K562 (cell line): ENCODE measurements at places on chromosomes 5 and 9.

DNA sequence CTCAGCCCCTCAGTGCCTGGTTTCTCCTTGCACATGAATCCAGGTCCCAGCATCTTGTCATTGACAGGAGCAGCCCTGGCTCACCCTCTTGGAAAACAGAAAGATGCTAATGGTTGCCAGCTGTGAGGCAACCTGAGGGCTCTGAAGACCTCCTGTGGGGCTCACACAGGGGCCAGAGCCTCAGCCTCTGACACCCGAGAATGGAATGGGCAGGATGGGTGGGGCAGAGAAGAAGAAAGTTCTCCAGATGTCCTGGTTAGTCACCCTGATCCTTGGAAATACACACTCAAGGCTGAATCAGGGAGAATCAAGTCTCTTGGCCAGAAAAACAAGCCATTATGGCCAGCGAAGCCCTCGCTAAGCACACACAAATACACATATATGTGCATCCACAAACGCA is 32.3 kb upstream of the SPATA31E1 start:
- no peak for DNase-seq

GRCh38 chr5:94522117-94522516 is 96.3 kb downstream of the KIAA0825 start:
- no peak for DNase-seq

DNA sequence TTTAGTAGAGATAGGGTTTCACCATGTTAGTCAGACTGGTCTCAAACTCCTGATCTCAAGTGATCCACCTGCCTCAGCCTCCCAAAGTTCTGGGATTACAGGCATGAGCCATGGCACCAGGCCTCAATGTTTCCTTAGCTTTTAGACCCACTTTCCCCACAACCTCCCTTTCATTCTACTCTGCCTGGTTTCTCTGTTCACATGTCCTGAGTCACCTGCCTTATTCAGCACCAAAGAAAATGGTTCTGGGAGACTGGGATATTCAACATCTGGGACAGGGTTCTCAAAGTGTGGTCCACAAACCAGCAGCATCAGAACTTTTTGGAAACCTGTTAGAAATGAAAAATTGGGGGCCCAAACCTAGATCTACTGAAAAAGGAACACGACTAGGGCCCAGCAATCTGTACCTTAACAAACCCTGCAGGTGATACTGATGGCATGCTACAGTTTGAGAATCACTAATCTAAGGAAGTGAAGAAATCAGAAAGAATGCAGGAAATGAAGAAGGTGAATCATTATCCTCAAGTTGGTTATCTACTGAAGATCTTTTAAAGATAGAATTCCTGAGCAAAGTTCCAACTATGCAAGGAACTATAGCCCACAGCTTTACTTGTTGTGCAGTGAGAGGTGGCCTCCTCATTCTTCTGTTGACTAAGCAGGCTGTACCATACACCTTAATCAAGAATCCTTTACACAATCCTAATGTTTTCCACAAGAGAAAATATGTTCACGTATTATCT is 51.8 kb upstream of the CTNNAL1 start:
- DNase-seq, result no peak

- DNase-seq, result no peak
Measured at GRCh38 chr5:141565826-141566570, 52.8 kb downstream of the DIAPH1 start.

GRCh38 chr5:170293273-170293672 is 4.3 kb downstream of the LCP2 start:
- no peak for DNase-seq

- no peak for DNase-seq
Measured at GRCh38 chr9:122222791-122223190, 6.0 kb downstream of the LHX6 start.

DNA sequence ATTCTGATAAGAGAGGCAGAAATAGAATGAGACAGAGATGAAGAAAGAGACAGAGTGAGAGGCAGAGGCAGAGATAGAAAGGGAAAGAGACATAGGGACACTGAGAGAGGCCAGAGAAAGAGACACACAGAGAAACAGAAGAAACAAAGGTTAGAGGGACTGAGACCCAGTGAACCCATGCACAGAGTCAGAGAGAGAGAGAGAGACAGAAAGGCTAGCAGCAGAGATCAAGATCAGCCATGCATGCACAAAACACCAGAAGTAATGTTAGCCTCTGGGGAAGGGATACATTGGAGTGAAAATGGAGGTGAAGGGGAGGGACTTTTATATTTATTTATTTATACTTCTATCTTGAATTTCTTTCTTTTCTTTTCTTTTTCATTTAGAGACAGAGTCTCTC is 14.1 kb upstream of the SPARC start:
- DNase-seq, result no peak

DNA sequence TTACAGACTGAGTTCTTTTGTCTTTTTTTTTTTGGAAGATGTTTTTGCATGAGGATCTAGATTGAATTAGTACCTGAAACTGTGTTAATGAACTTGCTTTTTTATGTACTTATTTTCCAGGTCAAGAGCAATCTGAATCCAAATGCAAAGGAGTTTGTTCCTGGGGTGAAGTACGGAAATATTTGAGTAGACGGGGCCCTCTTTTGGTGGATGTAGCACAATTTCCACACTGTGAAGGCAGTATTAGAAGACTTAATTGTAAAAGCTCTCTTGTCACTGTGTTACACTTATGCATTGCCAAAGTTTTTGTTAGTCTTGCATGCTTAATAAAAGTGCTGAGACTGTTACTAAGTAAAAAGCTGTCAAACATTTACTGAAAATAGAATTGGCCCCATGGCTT is 14.5 kb downstream of the SLC23A1 start:
- DNase-seq, result no peak

GRCh38 chr5:134837530-134838181 is 8.1 kb upstream of the C5orf24 start:
- DNase-seq, result no peak

GRCh38 chr9:134837529-134837928 is 43.1 kb upstream of the FCN2 start:
- DNase-seq, result no peak

GRCh38 chr9:98430535-98431292 is 175.3 kb upstream of the TBC1D2 start:
- no peak for DNase-seq

- DNase-seq, result no peak
Measured at GRCh38 chr9:84789463-84789830, 119.9 kb downstream of the NTRK2 start.

DNA sequence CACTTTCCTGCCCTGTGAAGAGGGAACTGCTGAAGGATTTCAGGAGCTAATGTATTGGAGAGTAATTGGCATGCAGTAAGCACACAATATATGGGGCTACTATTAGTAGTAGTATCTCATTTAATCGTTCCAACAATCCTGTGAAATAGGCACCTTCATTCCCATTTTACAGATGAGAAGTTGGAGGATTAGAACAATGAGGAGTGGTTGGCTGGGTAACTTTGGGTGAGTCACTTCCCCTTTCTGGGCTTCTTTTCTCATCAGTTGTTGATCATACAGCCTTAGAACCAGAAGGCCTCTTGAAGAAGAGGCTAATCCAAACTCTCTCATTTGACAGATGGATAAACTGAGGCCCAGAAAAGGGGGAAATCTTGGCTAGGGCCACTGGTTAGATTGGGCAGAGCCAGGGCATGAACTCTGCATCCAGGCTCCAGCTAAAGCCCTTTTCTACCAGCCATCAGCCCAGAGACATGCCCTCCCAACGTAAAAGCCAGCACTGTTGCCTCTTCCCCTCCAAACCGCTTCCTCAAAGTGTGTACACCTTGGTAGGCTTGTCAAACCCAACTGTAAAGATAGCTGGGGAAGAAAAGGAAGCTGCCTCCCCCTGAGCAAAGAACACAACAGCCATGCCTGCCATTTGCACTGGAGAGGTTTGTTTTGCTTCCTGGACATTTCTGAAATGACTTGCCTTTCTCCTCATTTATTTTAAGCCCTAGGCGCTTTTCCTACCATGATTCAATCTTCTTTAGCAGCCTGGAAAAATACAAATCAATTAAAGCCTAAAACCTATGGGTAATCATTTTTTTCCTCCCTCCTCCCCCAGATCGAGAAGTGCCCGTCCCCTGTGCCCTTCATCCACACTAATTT is 992 bp downstream of the SPACA9 start:
- no peak for DNase-seq

DNA sequence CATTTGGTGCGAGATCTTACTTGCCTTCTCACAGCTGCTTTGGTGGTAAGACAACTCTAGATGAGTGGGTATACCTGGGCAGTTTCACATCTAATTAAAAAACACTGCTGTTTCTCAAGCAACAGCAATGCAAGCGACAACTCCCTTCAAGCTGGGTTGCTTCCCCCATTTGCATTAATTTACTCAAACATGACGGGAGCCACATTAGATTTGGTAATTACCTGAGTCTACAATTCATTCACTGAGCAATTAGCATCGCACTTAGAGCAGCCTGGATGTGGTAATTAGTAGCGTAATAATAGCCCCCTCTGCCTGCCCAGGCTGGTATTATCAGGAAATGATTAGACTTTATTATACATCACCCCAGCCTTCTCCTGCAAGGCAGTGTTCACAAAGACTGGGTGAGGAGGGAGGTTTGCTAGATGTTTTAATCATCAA is 73.4 kb downstream of the FBXO38 start:
- peak; percentile 16 for DNase-seq

GRCh38 chr9:72355153-72355552 is 9.9 kb downstream of the ZFAND5 start:
- no peak for DNase-seq

DNA sequence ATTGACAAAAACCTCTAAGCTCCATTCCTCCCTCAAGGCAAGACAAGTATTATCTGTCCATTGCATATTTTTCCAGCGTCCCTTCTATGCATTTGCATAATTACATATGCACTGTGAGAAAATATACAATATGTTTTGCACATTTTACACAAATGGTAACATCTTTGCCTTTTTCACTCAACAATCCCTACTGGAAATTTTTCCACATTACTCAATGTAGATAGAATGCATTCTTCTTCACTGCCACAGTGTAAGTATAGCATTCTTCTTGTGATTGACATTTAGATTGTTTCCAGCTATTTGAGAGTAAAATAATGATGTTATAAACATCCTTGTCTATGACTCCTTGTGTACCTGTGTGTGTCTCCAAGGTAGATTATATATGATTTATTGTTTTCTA is 205.0 kb downstream of the SLIT3 start:
- DNase-seq, result no peak

GRCh38 chr9:12659220-12659619 is 34.0 kb upstream of the TYRP1 start:
- DNase-seq, result no peak

DNA sequence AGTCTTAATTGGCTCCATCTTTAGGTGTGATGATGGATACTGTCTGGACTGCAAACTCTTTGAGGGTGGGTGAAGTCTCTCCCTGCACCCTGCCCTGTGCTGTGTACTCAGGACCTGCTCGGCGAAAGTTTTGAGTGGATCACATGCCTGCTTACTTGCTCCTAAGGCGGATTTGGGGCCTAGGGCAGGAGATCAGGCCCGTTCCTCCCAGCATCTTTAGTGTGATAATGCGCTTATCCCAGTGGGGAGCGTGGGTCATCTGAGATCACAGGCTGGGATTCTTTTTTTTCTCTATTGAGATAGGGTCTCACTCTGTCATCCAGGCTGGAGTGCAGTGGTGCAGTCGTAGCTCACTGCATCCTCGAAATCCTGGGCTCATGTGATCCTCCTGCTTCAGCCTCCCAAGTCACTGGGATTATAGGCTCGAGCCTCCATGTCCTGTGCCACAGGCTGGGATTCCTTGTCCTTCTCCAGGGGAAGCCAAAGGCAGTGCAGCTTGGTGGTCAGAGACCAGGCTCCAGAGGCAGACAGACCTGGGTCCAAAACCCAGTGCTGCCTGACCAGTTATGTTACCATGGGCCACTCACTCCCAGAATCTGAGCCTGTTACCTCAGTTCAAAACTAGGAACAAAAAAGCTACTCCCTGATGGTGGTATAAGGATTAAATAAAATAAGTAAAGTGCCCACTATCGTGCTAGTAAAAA is 59.7 kb downstream of the ZNF618 start:
- DNase-seq, result no peak

DNA sequence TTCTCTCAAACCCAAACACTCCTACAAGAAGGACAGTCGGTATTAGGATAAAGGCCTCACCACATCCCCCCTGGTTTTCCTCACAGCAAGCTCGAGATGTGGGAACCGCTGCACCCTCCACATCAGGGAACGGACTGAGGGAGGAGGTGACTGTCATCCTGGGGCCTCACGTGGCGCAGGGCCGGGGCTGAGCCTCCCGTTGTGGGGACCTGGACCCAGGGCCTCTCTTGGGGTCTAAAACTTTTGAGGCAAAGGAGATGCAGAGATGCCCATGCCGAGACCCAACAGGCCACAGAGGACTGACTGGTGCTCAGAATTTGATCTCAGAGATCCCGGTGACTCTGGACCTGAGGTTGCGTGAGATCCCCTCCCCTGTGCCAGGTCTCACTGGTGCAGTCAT is 72.7 kb downstream of the MRPL36 start:
- no peak for DNase-seq
